Activated naive CD4-positive, alpha-beta T cell (primary cell): ENCODE measurements at places on chromosomes 13 and 19.

DNA sequence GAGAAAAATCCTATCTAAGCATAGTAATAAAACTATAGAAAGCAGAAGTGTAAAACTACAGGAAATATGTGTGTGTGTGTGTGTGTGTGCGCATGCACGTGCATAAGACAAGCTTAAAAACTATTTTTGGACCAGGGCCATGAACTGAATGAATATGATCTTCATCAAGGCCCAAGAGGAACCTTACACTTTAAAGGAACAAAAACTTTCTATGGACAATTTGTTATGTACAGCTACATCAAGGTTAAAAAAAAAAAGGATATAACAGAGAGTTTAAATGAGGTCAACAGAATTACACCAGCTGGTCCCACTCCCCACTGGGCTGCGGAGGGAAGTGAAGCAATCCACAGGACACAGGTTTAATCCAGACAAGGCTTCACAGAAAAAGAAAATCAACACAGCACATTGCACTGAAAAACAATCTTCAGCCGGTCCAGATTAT is 151.1 kb downstream of the LHFPL6 start:
- DNase-seq, result no peak

GRCh38 chr13:47114030-47114429 is 217.2 kb upstream of the HTR2A start:
- DNase-seq, result no peak

DNA sequence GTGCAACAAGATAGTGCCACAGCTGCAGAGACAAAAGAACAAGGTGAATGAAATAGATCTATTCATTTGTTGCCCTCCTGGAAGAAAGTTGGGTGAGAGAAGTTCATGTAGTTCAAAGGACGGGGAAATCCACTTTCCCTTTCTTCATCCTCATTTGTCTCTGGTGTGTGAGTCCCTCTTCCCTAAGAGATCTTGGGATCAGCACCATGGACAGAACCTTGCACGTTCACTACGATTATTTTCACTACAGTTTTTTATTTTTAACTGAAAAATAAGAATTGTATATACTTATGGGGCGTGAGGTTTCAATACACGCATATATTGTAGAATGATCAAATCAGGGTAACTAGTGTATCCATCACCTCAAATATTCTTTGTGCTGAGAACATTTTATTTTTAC is 29.2 kb downstream of the NLRP5 start:
- DNase-seq, result no peak

- DNase-seq, result no peak
Observed at GRCh38 chr19:15498156-15498858, 10.0 kb upstream of the CYP4F22 start.

DNA sequence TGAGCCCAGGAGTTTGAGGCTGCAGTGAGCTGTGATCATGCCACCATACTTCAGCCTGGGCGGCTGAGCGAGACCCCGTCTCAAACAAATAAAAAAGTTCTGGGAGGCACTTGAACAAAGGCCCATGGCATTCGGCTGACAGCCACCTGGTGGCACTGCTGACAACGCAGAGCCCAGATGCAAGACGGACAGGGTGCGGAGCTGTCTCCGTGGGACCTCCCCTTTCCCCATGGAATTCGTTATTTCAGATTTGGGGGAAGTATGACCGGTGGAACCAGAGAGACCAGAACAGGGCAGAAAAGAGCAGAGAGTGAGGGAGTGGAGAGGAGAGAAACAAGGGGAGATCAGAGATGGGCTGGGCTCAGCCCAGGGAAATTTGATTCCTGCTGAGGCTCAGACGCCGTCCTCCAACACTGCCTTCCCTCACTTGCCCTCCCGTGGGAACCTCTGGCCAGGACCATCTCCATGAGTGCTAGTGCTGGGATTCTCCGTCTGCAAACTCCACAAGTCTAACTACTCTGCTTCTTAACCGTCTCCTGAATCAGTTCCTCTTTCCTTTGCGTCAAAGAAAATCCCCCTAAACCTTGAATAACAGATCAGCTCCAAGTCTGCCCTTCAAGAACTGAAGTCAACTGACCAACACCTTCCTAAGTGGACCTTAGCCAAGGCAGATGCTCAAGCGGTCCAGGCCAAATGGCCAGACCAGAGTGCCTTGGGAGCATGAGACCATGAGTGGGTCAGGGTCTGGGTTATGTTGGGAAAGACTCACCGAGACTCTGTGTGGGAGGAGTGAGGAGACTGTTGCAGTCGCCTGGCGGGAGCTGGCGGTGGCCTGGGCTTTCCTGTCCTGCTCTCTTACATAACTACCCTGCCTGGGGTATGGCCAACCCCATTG is 11.9 kb upstream of the ATF5 start:
- no peak for DNase-seq
